ENCODE measurements at places on chromosomes 7 and 10. TPM values are rescaled to one million over a fixed set of nuclear protein-coding genes. Genes with fewer than 3 reads are reported as not detected.

GRCh38 chr7:136245327-136246004 is 268.3 kb upstream of the MTPN start:
- DNase-seq = no peak

DNA sequence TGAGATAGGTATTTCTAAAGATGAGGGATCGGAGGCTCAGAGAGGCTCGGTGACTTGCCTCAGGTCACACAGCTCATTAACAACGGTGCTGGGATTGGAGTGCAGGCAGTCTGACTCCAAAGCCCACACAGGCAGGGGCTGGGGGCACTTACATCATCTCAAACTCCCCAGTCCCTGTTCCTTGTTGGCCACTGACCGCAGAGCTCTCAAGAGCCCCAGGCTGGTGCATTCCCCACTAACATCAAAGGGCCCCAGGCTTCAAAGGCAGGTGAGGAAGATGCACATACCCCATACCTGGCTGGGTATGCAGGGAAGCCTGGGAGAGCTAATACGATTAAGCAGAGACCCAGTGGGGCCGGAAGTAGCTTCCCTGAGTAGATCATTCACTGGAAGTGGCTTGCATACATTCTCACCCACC is 13.7 kb upstream of the NODAL start:
- DNase-seq = no peak

DNA sequence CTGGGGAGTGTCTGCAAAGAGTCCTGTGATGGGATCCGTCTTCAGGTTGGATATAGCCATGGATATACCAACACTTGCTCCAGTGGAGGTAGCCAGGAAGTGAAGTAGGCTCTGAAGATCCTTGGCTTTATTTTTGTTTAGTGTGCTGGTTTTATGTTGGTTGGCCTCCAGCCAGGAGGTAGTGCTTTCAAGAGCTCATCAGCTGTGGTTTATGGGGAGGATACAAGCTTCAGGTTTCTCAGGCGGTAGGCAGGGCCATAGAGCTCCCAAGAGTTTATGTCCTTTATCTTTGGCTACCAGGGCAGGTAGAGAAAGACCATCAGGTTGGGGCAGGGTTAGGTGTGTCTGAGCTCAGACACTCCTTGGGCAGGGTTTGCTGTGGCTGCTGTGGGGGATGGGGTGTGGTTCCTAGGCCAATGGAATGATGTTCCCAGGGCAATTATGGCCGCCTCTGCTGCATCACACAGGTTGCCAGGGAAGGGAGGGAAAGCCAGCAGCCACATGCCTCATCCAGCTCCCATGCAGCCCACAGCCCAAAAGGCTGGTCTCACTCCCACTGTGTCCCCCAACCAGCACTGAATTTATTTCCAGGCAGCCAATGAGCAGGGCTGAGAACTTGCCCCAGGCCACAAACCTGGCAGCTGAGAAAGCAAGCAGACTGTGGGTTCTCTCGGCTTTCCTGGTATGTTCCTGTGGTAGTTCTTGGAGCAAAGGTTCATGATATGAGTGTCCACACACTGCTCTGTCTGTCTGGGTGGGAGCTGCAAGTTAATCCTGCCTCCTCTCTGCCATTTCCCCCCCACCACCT is 67.0 kb upstream of the PRLHR start:
- no peak for DNase-seq

DNA sequence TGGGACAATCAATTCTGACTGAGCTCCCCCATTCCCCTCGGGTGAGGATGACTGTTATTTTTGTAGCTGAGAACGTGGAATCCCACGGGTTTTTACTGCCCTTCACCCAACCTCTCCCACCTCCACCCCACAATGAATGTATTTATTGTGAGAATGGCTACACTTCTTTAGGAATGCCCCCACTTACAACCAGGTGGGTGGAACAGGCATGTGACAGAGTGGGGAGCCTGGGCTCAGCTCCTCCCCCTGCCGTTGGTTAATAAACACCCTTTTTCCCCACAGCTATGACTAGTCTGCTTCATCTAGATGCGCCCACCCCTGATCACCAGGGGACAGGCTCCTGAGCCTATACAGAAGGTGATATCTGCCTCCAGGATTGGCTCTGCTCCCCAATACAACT is 2.0 kb downstream of the MRPL43 start:
- DNase-seq = no peak

Gene TRPV6
- under 0.01 TPM for total RNA-seq

Gene MSMB
- not detected for total RNA-seq

Gene TAF5
- total RNA-seq = 14.3 TPM

Gene ZNF239
- total RNA-seq = 27.3 TPM

Gene PMS2
- 33.4 TPM for total RNA-seq

Gene ACTL6B
- total RNA-seq = 163 TPM
